ENCODE measurements at places on chromosomes 5 and 9.

GRCh38 chr5:163079618-163080017 lies 357.8 kb upstream of the CCNG1 start:
- no peak for DNase-seq

- peak; percentile 15 for DNase-seq
Measured at GRCh38 chr5:87722286-87722685, 309.6 kb upstream of the CCNH start.

DNA sequence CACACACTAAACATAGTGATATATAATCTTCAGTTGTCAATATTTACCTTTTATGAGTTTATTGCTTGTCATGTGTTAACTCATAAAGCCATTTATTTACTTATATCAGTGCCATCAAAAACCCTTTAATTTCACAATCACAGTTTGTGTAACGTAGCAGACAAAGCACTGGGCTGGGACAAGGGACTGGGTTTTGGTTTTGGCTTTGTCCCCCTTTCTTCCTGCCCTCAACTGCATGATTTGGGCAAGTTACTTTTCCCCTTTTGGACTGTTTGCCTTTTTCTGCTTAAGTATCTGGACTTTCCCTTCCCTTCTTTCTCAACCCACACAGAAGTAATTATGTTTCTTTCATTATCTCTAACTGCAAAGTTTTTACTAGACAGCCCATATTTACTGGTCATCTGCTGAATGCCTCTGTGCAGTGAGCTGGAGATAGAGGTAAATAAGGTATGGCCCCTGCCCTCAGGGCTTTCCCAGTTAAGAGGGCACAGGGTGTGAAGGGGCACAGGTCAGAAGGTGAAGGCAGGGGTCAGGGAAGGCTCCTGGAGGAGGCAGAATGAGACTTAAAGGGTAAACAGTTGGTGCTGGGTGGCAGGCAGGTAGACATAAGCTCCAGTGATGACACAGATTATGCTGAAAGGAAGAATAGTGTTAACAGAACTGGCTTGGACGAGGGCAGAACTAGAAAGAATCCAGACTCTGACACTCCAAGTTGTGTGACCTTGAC lies 14.8 kb upstream of the NR3C1 start:
- no peak for DNase-seq

- no peak for DNase-seq
Measured at GRCh38 chr9:88536951-88537760, 2.2 kb downstream of the NXNL2 start.

- no peak for DNase-seq
Measured at GRCh38 chr5:13034061-13034460, 910.4 kb downstream of the DNAH5 start.

- no peak for DNase-seq
Measured at GRCh38 chr5:158769696-158770095, 330.0 kb downstream of the EBF1 start.

- DNase-seq = no peak
Measured at GRCh38 chr9:33687779-33688178, 107.6 kb upstream of the PRSS3 start.

DNA sequence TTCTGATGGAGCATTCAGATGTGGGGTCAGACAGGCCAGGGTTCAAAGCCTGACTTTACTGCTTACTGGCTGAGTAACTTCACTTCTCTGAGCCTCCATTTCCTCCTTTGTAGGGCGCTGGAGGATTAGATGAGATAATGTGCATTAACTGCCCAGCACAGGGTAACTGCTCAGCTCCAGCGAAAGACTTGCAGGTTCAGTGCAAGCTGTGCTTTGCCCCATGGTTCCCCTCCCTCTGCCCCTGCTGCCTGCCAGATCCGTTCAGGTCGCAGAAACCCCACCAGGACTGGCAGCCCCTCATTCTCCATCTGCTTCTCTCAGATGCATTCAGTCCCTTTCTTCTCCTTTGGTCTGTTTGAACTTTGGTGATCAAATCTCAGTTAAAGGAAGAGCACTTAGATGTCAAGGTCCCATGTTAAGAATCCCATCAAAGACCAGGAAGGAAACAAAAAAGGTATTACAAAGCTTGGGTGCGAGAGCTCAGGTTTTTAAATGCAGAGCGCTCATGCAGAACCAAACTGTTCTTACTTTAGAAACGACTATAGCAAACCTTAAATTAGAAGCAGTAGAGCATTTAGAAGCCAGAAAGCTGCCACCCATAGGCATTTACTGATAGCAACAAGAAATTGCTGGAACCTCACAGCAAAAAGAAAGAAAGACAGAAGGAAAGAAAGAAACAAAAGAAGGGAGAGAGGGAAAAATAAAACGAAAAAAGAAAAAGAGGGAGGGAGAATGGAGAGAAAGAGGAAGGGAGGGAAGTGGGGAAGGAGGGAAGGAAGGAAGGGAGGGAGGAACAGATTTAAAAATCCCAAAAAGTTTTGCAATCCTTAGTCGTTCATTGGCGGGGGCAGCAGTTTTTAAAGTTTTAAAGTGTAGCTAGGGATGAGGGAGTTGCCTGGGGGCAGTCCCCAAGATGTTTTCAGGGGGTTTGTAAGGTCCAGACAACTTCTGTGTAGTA lies 23.5 kb downstream of the AFAP1L1 start:
- DNase-seq = no peak

- DNase-seq = no peak
Measured at GRCh38 chr9:137045294-137046087, 486 bp downstream of the NPDC1 start.

DNA sequence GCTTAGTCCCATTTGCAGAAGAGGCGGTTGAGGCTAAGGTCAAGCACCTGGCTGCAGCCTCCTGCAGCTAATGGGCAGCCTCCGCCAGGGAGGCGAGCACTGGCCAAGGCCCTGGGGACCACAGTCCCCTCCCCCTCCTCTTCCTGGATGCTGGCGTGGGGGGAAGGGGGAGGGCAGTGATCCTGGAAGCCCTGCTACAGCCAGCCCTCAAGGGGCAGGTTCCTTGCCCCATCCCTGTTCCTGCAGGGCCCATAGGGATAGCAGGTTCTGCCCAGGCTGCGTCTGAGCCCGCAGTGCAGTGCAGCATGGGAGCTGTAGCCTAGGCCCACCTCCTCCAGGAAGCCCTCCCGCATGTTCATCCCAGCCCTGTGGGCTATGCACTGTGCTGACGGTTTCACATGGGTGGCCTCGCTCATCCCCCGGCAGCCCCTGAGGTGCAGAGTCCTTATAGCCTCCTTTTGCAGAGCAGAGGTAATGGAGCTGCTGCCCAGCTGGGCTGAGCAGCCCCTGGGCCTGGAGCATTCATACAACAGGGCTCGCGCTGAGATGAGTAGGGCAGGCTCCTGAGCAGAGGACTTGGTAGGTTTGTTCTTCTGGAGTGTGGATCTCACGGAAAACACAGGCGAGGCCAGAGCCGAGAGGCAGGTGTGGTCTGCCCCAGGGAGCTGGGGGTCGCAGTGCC lies 36.0 kb downstream of the KCNT1 start:
- DNase-seq = no peak

- DNase-seq = peak; percentile 100
Measured at GRCh38 chr9:121609822-121610637, 41.4 kb upstream of the DAB2IP start.

DNA sequence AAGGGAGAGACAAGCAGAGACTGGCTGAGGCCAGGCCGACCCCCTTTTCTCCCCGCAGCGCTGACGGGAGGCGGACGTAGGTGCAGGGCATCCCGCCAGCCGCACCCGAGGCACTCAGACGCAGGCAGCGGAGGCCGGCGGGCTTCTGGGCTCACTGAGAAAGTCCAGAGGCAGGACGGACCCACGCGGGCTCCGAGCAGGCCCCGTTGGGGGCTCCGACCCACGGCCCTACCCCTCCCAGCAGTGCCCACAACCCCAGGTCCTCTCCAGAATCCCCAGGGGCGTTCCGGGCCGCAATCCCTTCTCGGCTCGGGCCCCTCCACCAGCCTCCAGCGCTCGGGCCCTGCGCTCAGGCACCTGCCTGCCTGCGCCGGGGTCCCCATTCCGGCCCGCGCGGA lies 543 bp downstream of the MTMR12 start:
- DNase-seq = peak; percentile 57

- no peak for DNase-seq
Measured at GRCh38 chr5:102975457-102976182, 144.3 kb downstream of the GIN1 start.

DNA sequence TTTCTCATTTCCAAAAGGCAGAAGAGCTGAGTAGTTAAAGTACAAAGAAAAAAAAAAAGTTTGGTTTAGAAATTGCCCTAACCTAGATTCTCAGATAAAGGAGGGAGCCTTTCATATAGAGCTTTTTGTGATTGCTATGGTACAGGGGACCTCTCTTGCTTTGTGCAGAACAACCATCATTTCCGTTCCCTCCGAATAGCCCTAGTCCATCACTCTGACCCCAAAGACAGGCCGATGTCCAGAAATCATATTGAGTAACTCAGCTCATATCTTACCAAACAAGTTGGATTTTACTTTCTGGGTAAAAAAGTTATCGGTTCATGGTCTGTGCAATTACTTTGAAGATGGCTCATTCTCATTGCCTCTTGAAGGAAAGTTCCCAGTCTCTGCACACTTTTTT lies 36.7 kb upstream of the COL15A1 start:
- DNase-seq = no peak

Measured in RWPE1 (cell line).